Kasumi-1 (cell line): ENCODE measurements at places on chromosomes 2 and 18.

- no peak for DNase-seq
These were observed 48.3 kb downstream of the KLHL29 start for GRCh38 chr2:23433282-23433681.

DNA sequence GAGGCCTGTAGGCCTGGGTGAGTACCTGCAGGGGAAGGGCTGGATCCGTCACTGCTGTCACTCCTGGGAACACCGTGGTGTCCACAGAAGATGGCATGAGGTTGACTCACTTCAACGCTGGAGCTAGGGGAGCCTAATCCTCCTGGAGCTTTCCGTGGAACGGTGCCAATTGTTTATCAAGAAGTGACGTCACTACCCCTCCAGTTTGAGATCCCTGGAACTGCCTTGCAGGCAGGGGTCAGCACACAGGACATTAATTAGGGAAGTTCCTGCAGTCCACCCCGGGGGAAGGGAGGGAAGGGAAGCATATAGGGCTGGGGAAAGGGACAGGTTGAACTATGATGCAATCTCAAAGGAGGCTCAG is 408.6 kb downstream of the GALR1 start:
- DNase-seq, result no peak

DNA sequence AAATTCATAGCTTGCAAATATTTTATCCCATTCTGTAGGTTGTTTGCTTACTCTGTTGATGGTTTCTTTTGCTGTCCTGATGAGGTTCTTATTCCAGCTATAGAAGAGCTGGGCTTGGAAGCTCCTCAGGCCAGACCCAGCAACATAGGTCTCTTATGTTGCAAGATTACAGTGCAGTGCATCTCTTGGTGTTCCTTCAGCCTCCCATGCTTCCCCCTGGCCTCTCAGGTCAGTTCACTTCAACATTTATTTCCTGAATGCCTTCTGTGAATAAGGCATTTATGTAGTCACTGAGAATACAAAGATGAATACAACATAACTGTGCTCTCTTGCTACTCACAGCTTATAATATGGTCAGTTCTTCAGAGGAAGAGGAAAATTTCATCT is 179.0 kb upstream of the SLC39A10 start:
- no peak for DNase-seq

GRCh38 chr2:121898483-121898882 is 143.0 kb downstream of the TSN start:
- DNase-seq, result no peak

DNA sequence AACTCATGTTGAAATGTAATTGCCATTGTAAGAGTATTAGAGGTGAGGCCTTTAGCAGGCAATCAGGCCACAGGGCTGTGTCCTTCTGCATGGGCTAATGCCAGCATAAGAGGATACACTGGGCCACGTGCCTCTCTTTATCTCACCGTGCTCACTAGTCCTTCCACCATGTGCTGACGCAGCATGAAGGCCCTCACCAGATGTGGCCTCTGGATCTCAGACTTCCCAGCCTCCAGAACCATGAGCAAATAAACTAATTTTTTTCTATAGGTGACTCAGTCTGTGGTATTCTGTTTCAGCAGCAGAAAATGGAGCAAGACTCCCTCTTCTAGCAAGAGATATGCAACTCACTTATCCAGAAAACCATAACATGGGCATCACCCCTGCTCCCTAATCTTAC is 149.7 kb upstream of the ZNF236 start:
- DNase-seq, result no peak
